Nucleus accumbens (tissue), 56 donors: ENCODE measurements at places on chromosomes 7 and 10.

DNA sequence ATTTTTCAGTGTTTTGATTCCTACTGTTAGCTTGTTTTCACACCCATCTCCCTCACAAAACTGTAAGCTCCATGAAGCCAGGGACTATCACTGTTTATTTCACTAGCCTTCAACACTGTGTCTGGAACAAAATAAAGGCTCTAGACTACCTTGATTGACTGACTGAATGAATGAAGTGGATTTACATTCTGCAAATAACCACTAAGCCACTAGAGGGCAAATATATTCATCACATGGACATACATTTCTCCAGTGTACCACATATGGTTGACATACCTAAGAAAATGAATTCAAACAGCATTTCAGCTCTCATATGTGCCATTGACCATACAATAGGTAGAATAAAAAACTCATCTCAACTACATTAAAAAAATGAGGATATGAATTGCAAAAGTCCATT, 185.9 kb downstream of the RAB11FIP2 start:
- no peak for DNase-seq

GRCh38 chr7:2124604-2125345, 108.0 kb downstream of the MAD1L1 start:
- DNase-seq, result no peak

DNA sequence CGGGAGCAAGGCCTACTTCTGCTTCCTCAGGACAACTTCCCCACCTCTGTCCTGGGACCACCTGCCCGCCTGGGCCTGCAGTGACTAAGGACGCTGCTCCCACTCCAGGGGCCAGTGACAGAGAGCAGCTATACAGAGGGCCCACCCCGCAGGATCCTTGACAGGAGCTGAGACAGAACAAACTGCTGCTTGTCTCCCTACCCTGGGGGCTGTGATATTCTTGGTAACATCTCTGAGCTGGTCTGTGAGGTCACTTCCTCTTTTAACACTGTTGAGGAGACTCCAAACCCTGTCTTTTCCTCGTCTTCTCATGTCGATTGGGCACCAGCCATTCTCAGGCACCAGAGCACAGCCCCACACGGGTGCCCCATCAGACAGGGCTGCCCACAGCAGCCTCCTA, 6.9 kb upstream of the MRPS24 start:
- DNase-seq, result no peak

- DNase-seq, result no peak
Measured at GRCh38 chr7:106088014-106088413, 24.1 kb downstream of the SYPL1 start.

DNA sequence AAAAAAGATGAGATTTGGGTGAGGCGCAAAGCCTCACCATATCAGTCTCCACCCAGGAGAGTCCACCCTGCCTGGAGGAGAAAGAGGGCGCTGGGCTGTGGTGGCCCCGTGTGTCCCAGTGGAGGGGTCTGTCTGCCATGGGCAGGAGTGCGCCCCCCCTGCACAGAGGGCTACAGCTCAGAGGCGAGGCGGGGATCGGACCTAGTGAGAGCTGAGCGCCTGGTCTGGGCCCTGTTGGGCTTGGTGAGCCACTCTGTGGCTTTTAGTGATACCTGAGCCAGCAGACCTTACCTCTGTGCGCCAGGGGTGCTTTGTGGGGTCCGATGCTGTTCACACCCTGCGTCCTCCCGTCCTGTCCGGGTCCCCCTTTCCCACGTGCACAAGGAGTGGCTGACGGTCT, 25.9 kb upstream of the GNA12 start:
- no peak for DNase-seq
